Testis (tissue), 5 donors: ENCODE measurements at places on chromosomes 2 and 18. TPM values are rescaled to one million over a fixed set of nuclear protein-coding genes. Genes with fewer than 3 reads are reported as not detected.

SPP2 gene
- total RNA-seq, result not detected

DSC3 gene
- total RNA-seq, result 0.19 TPM

CDKL4 gene
- total RNA-seq, result 2.3 TPM

PTPN4 gene
- total RNA-seq, result 80.5 TPM

IL1RN gene
- 3.2 TPM for total RNA-seq

RPRM gene
- total RNA-seq, result 2.4 TPM

FBLN7 gene
- 3.3 TPM for total RNA-seq

CNDP2 gene
- 84.5 TPM for total RNA-seq
